Mammary epithelial cell (primary cell): ENCODE measurements at places on chromosomes 3 and 15. TPM values are rescaled to one million over a fixed set of nuclear protein-coding genes. Genes with fewer than 3 reads are reported as not detected.

PLSCR5 gene
- not detected for polyA plus RNA-seq

GRCh38 chr3:23682646-23683045 lies 123.1 kb upstream of the UBE2E1 start:
- no peak for DNase-seq

DNA sequence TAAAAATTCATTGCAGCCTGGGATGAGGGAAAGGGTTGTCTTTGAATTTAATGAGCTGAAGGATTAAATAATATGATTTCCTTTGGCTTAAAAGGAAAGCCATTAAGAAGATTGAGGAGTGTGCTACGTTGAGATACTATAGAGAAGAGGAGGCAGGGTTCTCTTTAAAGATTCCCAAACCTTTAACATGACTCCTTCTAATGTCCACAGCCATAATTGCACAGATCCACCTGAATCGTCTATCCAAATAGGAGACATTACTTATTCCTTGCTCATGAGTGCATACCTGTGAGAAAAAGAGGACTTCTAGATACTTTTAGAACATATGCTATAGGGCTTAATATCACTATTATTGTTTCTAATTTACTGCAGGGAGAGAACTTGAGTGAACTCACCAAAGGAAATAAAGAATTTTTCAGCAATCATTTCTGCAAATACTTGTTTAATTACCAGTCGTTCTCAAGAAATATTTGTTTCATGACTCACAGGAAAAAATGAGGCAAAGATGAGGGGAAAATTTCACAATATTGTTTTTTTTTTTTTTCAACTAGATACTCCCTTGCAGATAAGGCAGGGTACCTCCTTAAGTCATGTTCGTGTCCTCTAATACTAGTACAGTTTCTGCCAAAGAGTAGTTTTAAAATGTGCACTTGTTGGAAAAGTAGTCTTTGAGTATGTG lies 8.9 kb upstream of the SUCNR1 start:
- peak; percentile 62 for DNase-seq

- DNase-seq: no peak
These were observed 389.3 kb downstream of the MCTP2 start for GRCh38 chr15:94620632-94621031.

GRCh38 chr3:42503251-42503924 lies 945 bp downstream of the VIPR1 start:
- no peak for DNase-seq

DNA sequence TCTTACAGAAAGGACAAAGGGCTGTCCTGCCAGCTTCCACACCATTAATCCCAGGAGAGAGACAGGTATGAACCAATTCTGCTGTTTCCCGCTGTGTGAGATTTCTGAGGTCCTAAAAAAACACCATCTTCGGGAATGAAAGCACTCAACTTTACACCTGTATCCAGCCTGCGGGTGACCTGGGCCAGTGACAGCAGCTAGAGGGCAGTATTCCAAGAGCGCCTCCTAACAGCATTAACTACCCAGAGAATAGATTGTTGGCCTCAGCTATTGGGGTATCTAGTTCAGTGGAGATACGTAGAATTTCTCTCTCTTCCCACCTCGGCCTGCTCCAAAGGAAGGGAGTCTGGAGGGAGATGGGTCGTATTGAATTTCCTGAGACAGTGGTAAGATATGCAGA lies 55.1 kb downstream of the WDR76 start:
- DNase-seq: no peak

DNA sequence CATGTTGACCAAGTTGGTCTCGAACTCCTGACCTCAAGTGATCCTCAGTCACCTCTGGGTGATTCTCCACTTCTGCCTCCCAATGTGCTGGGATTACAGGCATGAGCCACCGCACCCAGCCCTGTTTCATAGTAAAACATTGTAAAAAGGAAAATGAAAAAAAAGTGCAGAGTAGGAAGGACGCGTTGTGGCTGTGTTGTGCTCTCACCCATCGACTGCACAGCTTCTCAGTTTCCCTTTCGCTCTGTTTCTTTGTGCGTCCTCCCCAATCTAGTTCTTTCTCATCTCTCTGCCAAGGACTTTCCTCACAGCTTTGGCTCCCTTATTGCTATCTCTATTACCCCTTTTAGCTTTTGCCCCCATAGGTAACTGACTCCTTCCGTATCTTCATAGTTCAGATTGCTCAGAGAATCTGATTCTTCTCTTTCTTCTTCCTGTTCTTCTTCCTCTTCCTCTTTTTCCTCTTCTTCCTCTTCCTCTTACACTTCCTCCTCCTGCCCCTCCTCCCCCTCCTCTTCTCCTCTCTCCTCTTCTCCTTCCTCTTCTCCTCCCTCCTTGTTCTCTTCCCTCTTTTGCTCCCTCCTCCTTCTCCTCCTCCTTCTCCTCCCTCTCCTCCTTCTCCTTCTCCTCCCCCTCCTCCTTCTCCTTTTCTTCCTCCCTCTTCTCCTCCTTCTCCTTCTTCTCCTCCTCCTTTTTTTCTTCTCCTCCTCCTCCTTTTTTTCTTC lies 81.1 kb upstream of the VGLL4 start:
- DNase-seq: no peak

DNA sequence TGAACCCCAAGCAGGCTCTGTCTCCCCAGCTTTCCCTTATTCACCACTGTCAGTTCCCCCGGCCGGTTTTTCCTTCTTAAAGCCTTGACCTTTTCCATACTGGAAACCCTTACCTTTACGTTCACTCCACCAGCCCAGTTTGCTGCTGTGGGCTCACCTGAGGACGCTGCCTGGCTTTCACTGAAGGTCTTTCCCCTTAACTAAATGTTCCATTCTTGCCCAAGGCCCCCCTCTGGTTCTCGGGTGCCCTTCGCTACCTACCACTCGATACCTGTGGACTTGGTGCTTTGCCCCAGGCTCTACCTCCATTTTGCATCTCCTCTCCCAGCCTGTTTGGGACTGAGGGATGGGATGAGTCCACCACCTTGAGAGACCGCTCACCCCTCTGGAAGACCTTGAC lies 851 bp downstream of the AP2M1 start:
- DNase-seq: no peak

GRCh38 chr15:60379525-60380274 lies 18.1 kb downstream of the ANXA2 start:
- peak; percentile 93 for DNase-seq

DNA sequence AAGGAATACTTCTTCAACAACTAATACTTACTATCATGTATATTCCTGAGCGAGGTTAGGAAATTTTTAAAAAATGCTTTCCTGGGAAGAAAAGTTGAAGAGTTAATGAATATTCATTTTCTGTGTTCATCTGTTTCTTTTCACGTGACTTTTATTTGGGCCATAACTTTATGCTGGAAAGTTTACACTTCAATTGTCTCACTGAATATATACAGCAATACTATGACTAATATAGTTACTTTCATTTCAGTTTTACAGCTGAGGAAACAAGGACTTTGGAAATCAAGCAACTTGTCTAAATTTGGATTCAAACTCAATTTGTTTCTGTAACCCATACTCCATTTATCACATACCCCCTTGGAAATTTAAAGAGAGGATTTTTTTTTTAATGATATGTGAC lies 894.2 kb downstream of the ROBO1 start:
- DNase-seq: peak; percentile 29

DNA sequence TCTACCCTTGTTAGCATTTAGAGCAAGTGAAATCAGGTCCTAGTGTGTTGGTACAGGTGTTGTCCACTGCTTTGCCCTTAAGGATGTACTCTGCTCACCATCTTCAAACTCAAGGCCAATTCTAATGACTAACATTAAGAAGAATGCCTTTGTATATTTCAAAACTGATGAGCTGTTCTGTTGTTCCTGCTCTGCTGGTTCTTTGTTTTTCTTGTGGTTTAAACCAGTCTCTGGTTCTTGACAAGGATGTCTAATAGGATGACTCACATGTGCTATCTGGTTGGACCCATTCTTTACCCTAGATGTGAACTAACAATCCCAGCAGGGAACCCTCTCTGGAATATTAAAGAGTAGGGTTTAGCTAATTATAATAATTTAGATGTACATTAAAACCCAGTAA lies 17.3 kb downstream of the ABHD5 start:
- DNase-seq: peak; percentile 95

GPR160 gene
- polyA plus RNA-seq: 0.33 TPM

GRCh38 chr15:77027697-77028450 lies 32.9 kb downstream of the PSTPIP1 start:
- DNase-seq: no peak

- peak; percentile 52 for DNase-seq
These were observed 6.6 kb upstream of the KBTBD8 start for GRCh38 chr3:66991459-66991858.

GUCA1C gene
- polyA plus RNA-seq: 0.15 TPM

- DNase-seq: no peak
These were observed 24.8 kb downstream of the IL16 start for GRCh38 chr15:81221449-81221848.

C2CD4B gene
- polyA plus RNA-seq: not detected

- DNase-seq: no peak
These were observed 9.4 kb upstream of the PARP6 start for GRCh38 chr15:72281713-72282112.

GRCh38 chr3:187678726-187679268 lies 8.6 kb upstream of the SST start:
- DNase-seq: peak; percentile 23

WDR49 gene
- not detected for polyA plus RNA-seq

ERICH6 gene
- 0.02 TPM for polyA plus RNA-seq

- no peak for DNase-seq
These were observed 71.8 kb upstream of the ZBTB20 start for GRCh38 chr3:115218859-115219258.

DNA sequence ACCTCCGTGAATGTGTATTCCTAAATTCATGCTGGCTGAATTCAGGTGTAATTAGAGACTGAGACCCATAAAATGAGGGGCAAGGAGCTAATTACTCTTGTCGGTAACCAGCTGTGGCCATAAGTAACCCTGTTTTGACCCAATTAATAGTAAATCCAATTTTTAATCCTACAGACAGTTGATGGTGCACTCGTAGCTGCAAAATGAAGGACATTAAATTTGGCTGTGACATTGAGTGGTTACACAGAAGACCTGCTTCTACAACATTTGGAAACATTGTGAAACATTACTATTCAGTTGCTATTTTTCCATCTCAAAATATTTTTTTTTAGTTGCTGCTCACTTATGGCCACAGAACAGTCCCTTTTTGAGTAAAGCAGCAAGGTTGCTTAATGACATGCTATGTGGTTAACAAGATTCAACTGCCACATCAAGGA lies 33.0 kb downstream of the MBNL1 start:
- no peak for DNase-seq

PHLDB2 gene
- 21.1 TPM for polyA plus RNA-seq

GRCh38 chr15:31136016-31136415 lies 34.5 kb upstream of the TRPM1 start:
- no peak for DNase-seq

CDHR4 gene
- polyA plus RNA-seq: not detected

RARRES1 gene
- polyA plus RNA-seq: 0.67 TPM

LINGO1 gene
- not detected for polyA plus RNA-seq

GRCh38 chr3:141415953-141416352 lies 47.6 kb downstream of the ZBTB38 start:
- no peak for DNase-seq

RASL12 gene
- 0.09 TPM for polyA plus RNA-seq

RAD51 gene
- polyA plus RNA-seq: 19.2 TPM

DNA sequence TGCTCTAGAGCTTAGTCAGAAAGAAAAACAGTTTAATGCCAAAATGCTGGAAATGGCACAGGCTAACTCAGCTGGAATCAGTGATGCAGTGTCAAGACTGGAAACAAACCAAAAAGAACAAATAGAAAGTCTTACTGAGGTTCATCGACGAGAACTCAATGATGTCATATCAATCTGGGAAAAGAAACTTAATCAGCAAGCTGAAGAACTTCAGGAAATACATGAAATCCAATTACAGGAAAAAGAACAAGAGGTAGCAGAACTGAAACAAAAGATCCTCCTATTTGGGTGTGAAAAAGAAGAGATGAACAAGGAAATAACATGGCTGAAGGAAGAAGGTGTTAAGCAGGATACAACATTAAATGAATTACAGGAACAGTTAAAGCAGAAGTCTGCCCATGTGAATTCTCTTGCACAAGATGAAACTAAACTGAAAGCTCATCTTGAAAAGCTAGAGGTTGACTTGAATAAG lies 150.5 kb upstream of the LRRFIP2 start:
- no peak for DNase-seq

GRCh38 chr15:81377871-81378270 lies 3.9 kb upstream of the TMC3 start:
- no peak for DNase-seq

- peak; percentile 79 for DNase-seq
These were observed 97.7 kb downstream of the CD47 start for GRCh38 chr3:107992976-107993684.
